ENCODE measurements at places on chromosomes 2 and 18. TPM values are rescaled to one million over a fixed set of nuclear protein-coding genes. Genes with fewer than 3 reads are reported as not detected.

HOXD10 gene
- not detected for total RNA-seq

CDK15 gene
- 4.7 TPM for total RNA-seq

CHRNG gene
- total RNA-seq, result not detected

ADRA2B gene
- 0.12 TPM for total RNA-seq
